A549 treated with AZD2906 at 1 μM for 4 hours (cell line): ENCODE measurements at places on chromosomes 4 and X. TPM values are rescaled to one million over a fixed set of nuclear protein-coding genes. Genes with fewer than 3 reads are reported as not detected.

Gene FDCSP
- not detected in 5 replicates for total RNA-seq

Gene GPR82
- total RNA-seq, result not detected in 5 replicates

Gene MAGEA4
- total RNA-seq, result not detected in 5 replicates

Gene MAB21L2
- not detected in 5 replicates for total RNA-seq

Gene SATL1
- not detected in 5 replicates for total RNA-seq

Gene SLC9A6
- 7.3 to 9.7 TPM (median 8.5 TPM) in 5 replicates for total RNA-seq

Gene NOX1
- 0.06 to 0.18 TPM (median 0.10 TPM) in 3 of 5 replicates, not detected in the others for total RNA-seq

Gene CXorf65
- total RNA-seq, result not detected in 5 replicates

Gene OPRPN
- total RNA-seq, result not detected in 5 replicates

Gene MUC7
- not detected in 5 replicates for total RNA-seq

Gene PLS3
- 155 to 233 TPM (median 176 TPM) in 5 replicates for total RNA-seq

Gene FAM53A
- 0.44 to 1.1 TPM (median 1.00 TPM) in 5 replicates for total RNA-seq

Gene MAGEA10
- total RNA-seq, result 0.02 to 0.07 TPM (median 0.05 TPM) in 3 of 5 replicates, not detected in the others

Gene P2RY8
- 0.02 to 0.06 TPM (median 0.04 TPM) in 4 of 5 replicates, not detected in the other for total RNA-seq

Gene ETDA
- total RNA-seq, result not detected in 5 replicates

Gene DCLK2
- total RNA-seq, result 8.0 to 8.8 TPM (median 8.4 TPM) in 5 replicates

Gene MAGEA6
- total RNA-seq, result 9.8 to 13.1 TPM (median 12.2 TPM) in 5 replicates

Gene PGAM4
- total RNA-seq, result 0.12 to 0.77 TPM (median 0.30 TPM) in 5 replicates

Gene CLDN2
- 5.7 to 7.4 TPM (median 6.6 TPM) in 5 replicates for total RNA-seq

Gene EMCN
- not detected in 5 replicates for total RNA-seq

Gene NHS
- 1.8 to 2.6 TPM (median 2.1 TPM) in 5 replicates for total RNA-seq

Gene MAGEB1
- not detected in 5 replicates for total RNA-seq

Gene SPANXN1
- total RNA-seq, result not detected in 5 replicates

Gene ARSJ
- total RNA-seq, result 3.4 to 5.3 TPM (median 3.7 TPM) in 5 replicates

Gene FAAH2
- 0.06 to 0.54 TPM (median 0.20 TPM) in 5 replicates for total RNA-seq

Gene COL4A5
- total RNA-seq, result 10.3 to 13.9 TPM (median 11.6 TPM) in 5 replicates

Gene FGFBP2
- 0.17 to 0.41 TPM (median 0.34 TPM) in 5 replicates for total RNA-seq

Gene DDX3X
- 159 to 356 TPM (median 191 TPM) in 5 replicates for total RNA-seq

Gene ADH7
- total RNA-seq, result not detected in 5 replicates

Gene ARX
- total RNA-seq, result 0.25 to 0.74 TPM (median 0.69 TPM) in 5 replicates

Gene GAB1
- 1.8 to 2.9 TPM (median 2.5 TPM) in 5 replicates for total RNA-seq

Gene VCX
- total RNA-seq, result 0.10 TPM in 1 of 5 replicates, not detected in the others

Gene NR3C2
- total RNA-seq, result 0.01 TPM in 1 of 5 replicates, not detected in the others

Gene SHROOM2
- 0.74 to 1.1 TPM (median 0.95 TPM) in 5 replicates for total RNA-seq

Gene FAM9C
- total RNA-seq, result 0.01 to 0.05 TPM in 2 of 5 replicates, not detected in the others

Gene HHIP
- 0.37 to 1.3 TPM (median 0.76 TPM) in 5 replicates for total RNA-seq

Gene CDKL2
- 0.53 to 0.90 TPM (median 0.82 TPM) in 5 replicates for total RNA-seq

Gene APOO
- 28.1 to 29.6 TPM (median 28.7 TPM) in 5 replicates for total RNA-seq

Gene NSG1
- 9.4 to 13.5 TPM (median 10.5 TPM) in 5 replicates for total RNA-seq

Gene CT47B1
- not detected in 5 replicates for total RNA-seq

Gene HTN3
- not detected in 5 replicates for total RNA-seq
